ENCODE measurements at places on chromosomes 7 and 10. TPM values are rescaled to one million over a fixed set of nuclear protein-coding genes. Genes with fewer than 3 reads are reported as not detected.

The MCM10 gene
- 14.1 TPM for total RNA-seq

The CARD11 gene
- 0.95 TPM for total RNA-seq

- DNase-seq, result no peak
Observed at GRCh38 chr10:50152792-50153272, 85.1 kb downstream of the WASHC2A start.

The SUN3 gene
- total RNA-seq, result not detected

DNA sequence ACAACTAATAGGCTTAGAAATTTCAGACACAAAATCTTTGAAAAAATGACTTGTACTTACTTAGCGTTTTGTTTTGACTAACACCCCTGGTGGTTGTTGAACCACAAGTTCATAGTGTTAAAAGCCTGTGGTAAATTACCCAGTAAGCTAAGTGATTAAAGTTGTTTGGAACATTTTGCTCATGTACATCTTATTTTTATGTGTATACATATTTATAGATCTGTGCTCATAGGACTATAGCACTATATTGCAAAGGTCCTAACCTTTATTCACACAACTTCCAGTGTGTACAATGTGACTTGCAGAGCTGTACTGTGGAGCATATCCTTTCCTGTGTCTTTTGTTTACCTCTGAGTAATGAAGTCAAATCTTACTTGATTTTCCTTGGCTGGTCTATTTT, 79.6 kb downstream of the BMPR1A start:
- no peak for DNase-seq

GRCh38 chr10:131843881-131844284, 56.9 kb upstream of the PPP2R2D start:
- no peak for DNase-seq

- no peak for DNase-seq
Observed at GRCh38 chr10:93512565-93512964, 16.2 kb downstream of the CEP55 start.

GRCh38 chr7:141468341-141468740, 82.9 kb upstream of the AGK start:
- DNase-seq, result no peak

- no peak for DNase-seq
Observed at GRCh38 chr10:32684291-32684690, 238.4 kb downstream of the CCDC7 start.

The TEX36 gene
- total RNA-seq, result not detected

- DNase-seq, result no peak
Observed at GRCh38 chr7:122145937-122146645, 2.0 kb upstream of the AASS start.

- DNase-seq, result no peak
Observed at GRCh38 chr10:29214551-29214950, 74.3 kb upstream of the LYZL1 start.

The ABCB1 gene
- total RNA-seq, result 50.1 TPM

The ERVW-1 gene
- total RNA-seq, result not detected

DNA sequence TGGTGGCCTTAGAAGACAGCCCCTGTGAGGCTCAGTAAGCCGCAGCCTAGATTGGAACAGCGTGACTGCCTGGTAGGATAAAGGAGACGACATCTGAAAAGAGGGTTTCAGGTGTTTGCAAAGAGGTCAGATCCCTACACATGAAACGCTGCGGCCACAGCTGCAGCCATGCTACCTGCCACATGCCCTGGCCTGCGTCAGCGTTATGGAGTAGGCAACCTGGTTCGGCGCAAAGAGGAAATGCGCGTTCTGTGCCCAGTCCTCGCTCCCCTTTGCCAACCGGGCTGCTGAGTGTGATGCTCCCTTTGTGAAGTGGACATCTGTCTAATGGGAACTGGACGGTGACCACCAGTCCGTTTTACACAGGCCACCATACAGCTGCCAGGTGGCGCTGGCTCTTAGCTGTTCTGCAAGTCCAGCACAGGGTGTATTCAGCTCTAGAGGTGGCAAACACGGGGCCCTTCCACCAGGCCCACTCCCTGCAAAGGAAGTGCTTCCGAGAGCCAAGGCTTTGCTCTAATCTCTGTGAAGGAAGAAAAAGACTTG, 160.3 kb downstream of the CELF2 start:
- DNase-seq, result no peak

The ADCY1 gene
- total RNA-seq, result 4.3 TPM

GRCh38 chr10:124142960-124143359, 49.6 kb upstream of the CHST15 start:
- peak; percentile 1 for DNase-seq

- no peak for DNase-seq
Observed at GRCh38 chr7:131488361-131488760, 68.1 kb downstream of the PODXL start.

- DNase-seq, result no peak
Observed at GRCh38 chr10:69968830-69969229, 83.8 kb upstream of the MACROH2A2 start.

The IDI2 gene
- not detected for total RNA-seq

The MACC1 gene
- total RNA-seq, result 23.9 TPM

DNA sequence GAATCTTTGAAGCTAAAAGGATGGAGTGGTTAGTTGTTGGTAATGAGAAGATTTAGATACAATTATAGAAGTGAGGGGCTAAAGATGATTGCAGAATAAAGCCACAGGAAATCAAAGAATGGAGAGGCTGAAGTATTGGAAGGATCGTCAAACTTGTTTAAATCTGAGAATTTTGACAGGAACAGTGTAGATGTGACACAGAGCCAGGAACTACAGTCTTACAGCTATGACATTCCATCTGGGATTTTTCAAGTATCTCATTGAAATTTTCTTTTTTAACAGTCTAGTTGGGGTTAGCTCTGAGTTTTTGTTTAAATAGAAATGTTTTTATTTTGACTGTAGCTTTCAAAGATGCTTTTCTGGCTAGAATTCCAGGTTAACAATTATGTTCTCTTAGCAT, 181.4 kb downstream of the NRG3 start:
- no peak for DNase-seq

DNA sequence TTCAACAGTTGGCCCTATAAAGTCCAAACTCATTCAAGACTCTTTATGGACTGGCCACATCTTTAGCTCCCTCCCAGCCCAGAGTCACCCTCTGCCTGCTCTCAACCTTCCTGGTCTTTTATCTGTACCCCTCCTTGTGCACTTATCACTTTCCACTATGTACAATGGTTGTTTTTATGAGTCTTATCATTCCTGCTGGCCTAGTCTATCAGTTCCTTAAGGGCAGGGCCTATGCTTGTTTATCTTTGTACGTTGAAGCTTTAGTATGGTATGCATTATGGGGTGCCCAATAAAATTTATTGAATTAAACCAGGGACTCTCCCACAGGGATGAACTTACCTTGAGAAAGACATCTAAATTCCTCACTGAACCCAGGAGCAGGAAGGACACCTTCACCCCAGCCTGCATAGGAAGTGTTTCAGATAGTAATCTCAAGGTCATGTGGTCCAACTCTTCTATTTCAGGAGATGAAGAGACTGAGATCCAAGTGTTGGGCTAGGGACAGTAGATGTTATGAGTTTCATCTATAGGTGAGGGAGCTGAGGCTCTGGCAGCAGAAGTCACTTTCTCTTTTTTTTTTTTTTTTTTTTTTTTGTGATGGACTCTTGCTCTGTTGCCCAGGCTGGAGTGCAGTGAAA, 13.3 kb upstream of the PDCD4 start:
- no peak for DNase-seq

The SRI gene
- total RNA-seq, result 66.0 TPM

- no peak for DNase-seq
Observed at GRCh38 chr10:132878091-132878729, 64.2 kb downstream of the CFAP46 start.

GRCh38 chr10:73591935-73592699, 975 bp upstream of the USP54 start:
- peak; percentile 43 for DNase-seq

The KCNH2 gene
- 12.9 TPM for total RNA-seq

- peak; percentile 35 for DNase-seq
Observed at GRCh38 chr10:101062232-101063049, 652 bp downstream of the KAZALD1 start.

DNA sequence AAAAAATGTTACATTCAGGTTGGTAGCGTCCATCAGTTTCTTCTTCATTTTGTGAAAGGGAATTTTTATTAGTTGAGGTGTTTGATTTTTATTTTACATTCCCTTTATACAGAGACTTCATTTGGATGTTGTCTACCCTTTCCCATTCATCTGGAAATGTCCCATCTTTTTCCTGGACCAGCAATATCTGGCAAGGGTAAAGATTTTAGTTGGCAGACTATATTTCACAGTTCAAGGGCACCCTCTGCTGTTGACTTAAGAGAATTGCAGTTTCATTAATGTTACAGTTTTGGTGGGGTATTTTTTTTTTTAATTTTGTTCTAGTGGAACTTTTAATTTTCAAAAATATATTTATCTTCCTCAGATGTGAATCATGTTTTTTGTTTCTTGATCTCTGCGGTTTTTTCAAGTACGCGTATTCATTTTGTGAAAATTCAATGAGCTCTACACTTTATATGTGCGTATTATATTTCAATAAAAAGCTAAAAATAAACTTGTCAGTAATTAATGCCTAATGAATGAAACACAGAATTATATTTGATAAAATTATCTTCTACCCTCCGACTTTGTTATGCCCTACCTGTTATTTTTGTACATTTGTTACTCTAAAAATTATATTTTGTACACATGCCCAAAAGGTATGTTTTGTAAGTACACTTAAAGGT, 97.9 kb upstream of the KLF14 start:
- DNase-seq, result no peak

The NODAL gene
- total RNA-seq, result not detected

GRCh38 chr10:80529604-80530003, 8.1 kb upstream of the SH2D4B start:
- no peak for DNase-seq

The DYNC1I1 gene
- 1.9 TPM for total RNA-seq

DNA sequence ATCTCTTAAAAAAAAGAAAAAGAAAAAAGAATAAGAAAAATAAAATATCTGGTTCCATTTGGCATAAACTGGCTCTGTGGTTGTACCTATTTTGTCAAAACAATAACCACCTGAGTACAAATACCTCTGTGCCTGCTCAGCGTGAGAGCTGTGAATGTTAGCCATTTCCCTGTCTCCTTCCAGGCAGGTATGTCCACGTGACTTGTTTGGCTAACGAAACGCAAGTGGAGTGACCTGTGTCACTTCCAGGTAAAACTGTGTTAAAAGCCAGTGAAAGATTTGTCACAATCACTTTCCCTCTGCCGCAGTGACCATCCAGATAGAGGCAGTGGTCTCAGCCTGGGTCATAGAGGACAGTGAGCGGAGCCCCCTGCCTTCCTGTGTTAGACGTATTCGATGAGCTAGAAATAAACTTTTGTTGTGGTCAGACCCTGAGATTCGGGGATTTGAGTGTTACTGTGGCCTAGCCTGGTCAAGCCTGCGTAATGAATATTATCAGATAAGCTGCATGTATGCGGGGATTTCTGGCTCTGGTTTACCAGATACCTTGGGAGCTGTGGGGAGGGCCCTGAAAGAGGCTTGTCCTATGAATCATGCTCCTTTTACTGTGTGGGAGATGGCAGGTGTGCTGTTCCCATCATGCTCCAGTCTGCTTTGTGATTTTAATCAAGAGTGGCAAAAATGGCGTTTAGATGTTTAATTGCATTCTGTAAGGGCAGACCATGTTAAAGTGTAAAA, 3.8 kb downstream of the PTER start:
- no peak for DNase-seq

The ARHGEF5 gene
- total RNA-seq, result 5.6 TPM

DNA sequence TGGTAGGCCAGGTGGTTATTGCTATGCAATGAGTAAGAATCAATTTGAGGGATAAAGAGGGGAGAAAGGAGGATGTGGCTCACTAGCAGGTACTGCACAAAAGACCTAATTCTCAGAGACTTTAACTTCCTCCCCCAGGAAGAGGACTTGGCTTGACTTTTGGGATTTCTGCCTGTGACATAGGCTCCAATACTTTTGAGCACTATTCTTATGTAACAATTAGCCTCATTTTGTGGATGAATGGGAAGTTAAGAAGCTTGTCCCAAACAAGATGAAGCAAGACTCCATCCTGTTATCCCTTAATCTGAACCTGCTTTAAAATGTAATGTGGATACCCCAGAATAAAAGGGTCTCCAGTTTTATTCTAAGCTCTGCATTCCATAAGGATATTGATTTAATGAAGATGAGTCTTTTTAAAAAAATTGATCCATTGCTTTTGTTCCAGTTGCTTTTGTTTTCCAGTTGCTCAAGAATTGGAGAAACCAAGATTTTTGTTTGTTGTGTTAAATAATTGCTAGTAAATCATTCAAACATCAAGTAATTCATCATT, 218.5 kb downstream of the SNX13 start:
- no peak for DNase-seq

The PLPP4 gene
- not detected for total RNA-seq

DNA sequence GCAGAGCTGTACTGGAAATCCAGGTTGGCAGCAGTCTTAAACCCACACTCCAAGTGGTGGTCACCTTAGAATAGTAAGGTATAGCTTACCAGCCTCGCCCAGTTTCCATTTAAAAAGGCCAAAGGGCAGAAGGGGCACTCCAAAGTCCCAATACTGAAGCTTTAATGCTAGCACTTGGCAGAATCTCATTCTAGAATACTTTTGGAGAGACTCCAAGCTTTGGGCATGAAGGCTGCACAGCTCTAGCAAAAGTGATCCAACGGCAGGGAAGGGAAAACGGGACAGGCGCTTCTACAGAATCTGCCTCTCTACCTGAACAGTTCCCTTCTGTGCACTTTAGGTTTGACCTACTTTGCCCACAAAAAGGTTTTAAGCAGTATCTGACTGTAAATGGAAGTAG, 19.7 kb downstream of the SMURF1 start:
- no peak for DNase-seq

Measured in uterus (tissue), 4 donors.